ENCODE measurements at places on chromosomes 5 and 9. TPM values are rescaled to one million over a fixed set of nuclear protein-coding genes. Genes with fewer than 3 reads are reported as not detected.

Gene CER1
- not detected for total RNA-seq

Gene CYLC2
- not detected for total RNA-seq

DNA sequence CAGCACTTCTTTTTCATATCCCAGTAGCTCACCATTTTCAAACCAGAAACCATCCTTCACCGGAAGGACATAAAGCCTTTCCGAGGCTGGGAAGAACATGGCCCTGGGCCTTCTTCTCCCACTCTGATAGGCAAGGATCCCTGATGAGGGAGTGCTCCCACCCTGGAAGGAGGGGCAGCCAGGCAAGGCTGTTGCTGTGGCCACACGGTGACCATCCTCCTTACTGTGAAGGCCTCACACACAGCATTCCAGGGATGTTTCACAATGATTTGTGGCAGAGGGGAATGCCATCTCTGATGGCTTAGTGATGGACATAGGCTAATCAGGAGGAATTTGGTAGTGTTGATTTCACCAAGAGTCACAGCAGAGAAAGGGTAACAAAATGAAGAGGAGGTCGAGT lies 130.7 kb downstream of the ADAMTS12 start:
- DNase-seq, result peak; percentile 77

DNA sequence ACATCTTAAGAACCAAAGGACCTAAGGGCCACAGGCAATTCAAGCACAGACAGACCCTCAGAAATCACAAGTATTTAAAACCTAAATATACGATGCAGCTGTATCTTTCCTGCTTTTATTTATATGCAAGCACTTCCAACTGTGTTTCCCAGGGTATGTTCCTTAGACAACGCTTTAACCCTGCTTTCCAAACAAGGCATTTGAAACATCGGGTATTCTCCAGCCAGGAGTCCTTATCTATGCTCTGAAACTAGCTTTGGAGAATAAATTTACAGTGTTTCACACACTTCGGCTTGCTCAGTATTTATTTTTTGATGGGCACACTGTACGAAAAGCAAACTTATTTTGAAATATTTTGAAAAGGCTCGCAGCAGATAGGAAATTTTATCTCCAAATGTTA lies 13.5 kb downstream of the NR6A1 start:
- DNase-seq, result no peak

DNA sequence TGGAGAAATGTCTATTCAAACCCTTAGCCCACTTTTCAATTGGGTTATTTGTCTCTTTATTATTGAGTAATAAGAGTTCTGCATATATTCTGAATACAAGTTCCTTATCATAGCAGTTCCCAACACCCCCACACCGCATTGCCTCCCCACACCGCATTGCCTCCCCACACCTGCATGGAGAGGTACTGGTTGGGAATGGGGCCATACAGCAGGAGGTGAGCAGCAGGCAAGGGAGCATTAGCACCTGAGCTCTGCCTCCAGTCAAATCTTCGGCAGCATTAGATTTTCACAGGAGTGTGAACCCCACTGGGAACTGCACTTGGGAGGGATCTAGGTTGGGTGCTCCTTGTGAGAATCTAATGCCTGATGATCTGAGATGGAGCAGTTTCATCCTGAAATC lies 10.6 kb upstream of the SAP30L start:
- no peak for DNase-seq
